Fibroblast of skin of back (primary cell): ENCODE measurements at places on chromosomes 3 and 15.

DNA sequence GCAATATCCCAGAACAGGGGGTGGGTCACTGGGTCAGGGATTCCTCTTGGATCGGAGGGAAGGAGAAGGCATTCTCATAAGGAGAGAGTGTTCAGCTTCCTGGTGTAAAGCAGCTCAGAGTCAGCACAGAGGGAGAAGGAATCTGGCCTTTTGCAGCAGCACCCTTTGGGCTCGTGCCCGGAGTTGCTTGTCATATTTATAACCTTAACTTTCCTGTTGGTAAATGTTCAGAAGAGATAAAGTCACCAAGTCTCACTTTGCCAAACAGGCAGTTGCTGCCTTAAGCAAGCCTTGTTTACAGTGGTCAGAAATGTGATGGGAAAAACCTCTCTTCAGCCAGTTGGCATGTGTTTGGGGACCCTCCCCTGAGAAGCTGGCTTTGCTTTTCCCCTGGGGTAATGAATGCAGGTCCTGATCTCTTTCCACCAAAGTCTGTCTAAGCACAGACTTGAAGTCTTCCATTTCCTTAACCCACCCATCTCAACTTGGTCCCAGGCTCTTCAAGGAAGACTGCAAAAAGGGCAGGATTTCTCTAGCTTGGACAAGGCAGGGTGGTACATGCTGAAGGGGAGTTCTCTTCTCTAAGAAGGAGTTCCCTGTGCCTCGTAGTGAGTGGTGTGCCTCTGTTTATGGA is 206.9 kb upstream of the BHLHE40 start:
- DNase-seq, result no peak

DNA sequence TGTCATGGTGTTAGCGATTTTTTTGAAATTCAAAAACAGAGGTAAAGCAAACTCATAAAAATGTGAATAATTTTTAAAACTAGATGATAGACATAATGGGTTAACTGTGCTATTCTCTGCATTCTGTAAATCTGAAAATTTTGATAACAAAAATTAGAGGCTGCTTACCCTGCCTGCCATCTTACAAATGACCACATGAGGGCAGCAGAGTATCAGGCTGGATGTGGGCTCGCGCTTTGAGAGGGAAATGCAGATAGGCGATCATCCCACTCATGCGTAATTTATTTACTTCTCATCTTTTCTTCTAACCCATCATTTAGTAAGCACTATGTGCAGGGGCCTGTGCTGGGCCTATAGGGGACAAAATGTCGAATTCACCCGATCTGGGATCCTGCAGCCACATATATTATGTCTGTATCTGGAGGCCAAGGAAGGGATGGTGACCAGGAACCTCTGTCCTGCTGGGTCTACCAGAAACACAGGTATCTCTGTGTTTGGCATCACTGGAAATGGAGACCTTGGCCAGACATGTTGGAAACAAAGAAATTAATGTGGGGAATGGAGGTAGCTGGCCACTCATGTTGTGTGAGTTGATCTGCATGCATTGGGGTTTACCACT is 7.8 kb upstream of the RAD18 start:
- DNase-seq, result peak; percentile 65

DNA sequence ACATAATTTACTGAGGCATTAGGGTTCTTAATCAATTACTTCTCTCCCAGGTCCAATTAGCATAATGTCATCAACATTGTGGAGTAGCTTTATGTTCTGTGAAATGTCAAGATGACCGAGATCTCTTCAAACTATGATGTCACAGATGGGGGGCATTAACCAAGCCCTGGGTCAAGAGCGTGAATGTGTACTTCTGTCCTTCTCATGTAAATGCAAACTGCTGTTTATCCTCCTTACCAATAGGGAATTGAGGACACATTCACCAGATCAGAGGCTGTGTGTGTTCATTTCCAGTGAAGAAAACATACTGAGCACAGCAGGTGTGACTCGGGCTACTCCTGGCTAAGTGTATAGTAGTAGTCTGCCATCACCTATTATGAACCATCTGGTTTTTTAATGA is 177.9 kb downstream of the MINAR1 start:
- DNase-seq, result no peak

GRCh38 chr3:50205413-50206276 is 574 bp downstream of the SLC38A3 start:
- no peak for DNase-seq

DNA sequence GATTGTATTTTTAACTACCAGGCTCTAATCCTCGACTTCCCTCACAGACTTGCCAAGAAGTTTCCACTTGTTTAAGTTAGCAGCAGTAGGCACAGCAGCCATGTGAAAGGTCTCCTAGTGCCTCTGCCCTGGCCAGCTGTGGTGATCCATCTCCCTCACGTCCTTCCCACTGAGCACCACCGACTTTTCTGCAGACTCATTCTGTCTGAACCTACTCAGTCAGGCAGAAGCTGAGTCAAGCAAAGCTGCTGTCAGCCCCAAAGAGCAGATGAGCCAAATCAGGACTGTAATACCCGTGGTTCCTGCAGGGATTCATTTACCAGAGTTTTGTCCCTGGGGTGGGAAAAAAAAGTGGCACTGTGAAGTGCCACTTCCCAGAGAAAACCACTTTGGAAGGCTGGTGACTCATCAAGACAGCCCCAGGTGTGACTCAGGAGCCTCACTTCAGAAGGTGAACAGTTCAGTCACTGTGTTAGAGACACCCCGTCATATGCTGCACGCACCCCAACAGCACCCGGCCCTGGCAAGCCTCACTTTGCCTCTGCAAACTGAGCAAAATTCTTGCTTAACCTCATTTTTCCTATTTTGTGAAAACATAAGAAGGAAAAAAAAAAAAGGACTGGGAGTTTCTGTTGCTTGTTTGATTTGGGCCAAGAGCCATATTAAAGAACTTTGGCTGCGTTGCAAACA is 76.0 kb downstream of the WWTR1 start:
- DNase-seq, result peak; percentile 91

GRCh38 chr15:71804695-71805470 is 5.5 kb upstream of the NR2E3 start:
- no peak for DNase-seq

DNA sequence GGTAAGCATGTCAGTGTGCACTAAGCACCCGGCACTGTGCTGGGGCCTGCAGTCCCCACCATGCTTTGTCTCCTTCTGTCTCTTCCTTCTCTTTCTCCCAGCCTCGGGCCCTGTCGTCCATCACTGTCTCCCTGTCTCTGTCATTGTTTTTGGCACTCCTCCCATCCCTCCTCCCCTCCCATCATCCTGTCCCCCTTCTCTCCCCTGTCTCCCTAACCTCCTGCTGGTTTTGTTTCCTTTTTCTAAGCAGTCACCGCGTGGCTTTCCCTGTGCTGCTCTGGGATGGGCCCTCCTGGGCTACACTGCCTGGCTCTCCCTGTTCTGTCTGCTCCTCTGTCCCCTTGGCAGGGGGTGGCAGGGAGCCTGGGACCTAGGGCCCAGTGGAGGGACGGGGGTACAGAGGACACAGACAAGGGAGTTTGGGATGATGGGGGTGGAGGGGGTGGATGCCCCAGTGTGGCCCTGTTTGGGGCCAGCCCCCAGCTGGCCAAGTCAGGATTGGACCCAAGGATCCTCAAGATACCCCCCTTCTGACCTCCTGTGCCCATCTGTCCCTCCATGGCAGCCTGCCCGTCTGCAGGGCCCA is 5.7 kb downstream of the CHST13 start:
- no peak for DNase-seq

DNA sequence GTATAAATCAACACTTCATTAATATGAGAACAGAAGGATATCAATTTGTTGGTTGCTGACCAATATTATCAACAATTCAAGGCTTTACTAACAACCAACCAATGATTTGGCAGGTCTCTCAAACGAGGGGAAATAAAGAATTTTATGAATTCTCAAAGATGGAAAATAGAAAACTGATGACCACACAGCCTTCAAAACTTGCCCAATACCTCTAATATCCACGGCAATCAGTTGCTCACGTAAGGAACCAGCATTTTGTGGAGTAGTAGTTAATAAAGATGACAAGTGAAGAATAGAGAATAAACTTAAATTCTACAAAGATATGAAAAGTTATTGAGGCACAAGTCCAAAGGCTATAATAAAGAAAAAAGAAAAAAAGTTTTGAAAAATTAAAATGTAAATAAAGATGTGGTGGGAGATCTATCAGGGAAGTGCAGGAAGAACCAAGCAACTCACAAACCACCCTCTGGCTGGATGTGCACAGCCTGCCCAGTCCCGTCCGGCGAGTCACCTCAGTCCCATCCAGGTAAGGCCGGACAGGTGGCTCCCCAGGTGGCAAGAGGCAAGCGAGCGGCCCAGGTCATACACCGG is 808 bp downstream of the GK5 start:
- DNase-seq, result no peak

- DNase-seq, result no peak
Measured at GRCh38 chr3:32842987-32843386, 25.2 kb downstream of the TRIM71 start.

DNA sequence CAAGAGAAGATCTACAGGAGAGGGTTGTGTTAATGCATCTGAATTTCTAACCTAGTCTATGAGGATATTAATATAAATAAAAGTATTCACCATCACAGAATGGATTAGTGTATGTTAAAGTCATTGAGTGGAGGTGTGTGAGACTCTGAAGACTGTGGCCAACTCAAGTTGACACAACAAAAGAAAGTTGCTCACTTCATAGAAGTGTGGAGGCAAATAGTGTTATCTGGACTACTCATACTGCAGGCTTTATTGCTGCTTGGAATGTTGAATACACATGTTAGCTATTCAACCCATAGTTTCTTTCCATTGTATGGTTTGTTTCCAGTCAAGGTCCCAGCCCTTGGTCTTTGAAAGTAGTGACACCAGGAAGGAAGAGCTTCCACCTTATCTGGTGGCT is 38.0 kb upstream of the TPRG1 start:
- DNase-seq, result no peak

DNA sequence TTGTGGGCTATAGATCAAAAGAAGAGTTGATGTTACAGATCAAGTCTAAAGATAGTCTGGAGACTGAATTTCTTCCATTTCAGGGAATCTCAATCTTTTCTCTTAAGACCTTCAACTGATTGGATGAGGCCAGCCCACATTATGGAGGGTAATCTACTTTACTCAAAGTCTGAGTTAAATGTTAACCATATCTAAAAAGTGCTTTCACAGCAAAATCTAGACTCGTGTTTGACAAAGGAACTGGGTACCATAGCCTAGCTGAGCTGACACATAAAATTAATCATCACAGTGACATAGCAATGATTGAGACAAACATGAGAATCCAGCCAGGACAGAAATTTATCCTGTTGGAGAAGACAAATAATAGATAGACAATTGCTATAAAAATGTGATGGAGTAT is 407.9 kb upstream of the GRM7 start:
- no peak for DNase-seq

- no peak for DNase-seq
Measured at GRCh38 chr3:145623349-145623748, 537.6 kb downstream of the PLOD2 start.

DNA sequence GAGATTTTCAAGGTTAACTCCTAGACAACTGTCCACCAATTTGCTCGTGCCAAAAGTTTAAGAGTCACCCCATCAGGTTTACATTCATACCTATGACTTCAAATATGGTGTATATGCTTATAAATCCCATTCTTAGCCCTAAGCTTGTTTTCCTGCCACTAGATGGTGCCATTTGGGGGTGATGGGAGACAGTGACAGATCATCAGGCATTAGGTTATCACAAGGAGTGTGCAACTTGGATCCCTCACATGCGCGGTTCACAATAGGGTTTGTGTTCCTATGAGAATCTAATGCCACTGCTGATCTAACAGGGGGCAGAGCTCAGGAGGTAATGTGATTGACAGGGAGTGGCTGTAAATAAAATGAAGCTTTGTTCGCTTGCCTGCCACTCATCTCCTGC is 182.7 kb downstream of the CNTN6 start:
- DNase-seq, result peak; percentile 20

- peak; percentile 33 for DNase-seq
Measured at GRCh38 chr3:164155400-164155799, 922.9 kb downstream of the SI start.

- DNase-seq, result no peak
Measured at GRCh38 chr3:14795996-14796395, 22.8 kb upstream of the FGD5 start.

DNA sequence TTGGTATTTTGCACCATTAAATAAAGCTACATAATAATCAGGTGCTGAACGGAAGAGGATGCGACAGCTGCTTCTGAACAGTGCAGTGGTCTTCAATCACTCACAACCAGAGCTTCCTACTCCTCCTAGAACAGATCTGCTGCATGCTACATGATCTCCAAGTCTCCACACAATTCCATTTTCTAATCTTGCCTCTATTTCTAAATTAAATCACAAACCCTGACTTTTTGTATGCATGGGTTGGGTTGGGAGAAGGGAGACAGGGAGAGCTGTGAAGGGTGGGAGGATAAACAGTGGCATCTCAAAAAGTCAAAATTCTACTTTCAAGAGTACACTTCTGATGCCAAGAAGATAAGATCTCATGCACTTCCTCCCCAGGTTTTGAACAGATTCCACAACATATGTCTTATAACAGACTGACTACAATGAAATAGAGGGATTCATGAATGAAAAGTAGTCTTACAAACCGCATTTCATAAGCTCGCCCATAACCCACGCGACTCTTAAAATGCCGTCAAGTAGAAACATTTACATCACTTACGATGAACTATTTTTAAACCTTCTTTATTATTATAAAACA is 57.2 kb downstream of the CHSY1 start:
- no peak for DNase-seq

DNA sequence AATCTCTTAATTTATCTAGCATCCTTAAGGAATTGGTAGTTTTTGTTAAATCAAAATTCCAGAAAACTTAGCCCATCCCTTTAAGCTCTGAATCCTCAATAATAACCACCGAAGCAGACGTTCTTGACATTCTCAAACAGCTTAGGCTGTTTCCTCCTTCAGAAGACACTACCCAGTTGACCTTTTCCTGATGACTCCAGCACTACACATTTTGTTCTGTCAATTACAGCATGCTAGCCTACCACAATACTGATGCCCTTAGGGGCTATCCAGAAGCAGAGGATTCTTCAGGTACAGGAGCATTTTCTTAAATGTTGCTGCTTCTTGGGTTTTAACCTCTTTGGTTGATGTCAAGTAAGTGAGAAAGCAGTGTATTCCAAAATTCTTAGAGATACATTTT is 33.4 kb downstream of the ETV5 start:
- no peak for DNase-seq

DNA sequence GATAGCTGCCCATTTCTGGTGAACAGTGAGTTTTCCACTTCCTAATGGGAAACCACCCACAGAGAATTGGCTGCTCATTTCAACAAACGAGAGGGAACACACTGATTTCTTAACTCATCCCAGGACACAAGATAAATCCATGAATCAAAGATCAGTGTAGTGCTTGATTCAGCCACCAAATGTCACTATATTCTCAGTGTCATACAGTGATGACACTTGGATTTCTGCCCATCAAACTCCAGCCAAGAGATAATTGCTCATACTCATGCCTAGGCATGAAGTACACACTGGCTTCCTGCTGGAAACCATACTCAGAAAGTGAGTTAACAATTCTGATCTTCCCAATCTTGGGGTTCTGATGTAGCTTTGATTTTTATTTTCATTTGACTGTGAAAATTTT is 35.4 kb upstream of the GRM7 start:
- DNase-seq, result no peak
